Tongue (tissue), 3 donors: ENCODE measurements at places on chromosomes 1 and 21. TPM values are rescaled to one million over a fixed set of nuclear protein-coding genes. Genes with fewer than 3 reads are reported as not detected.

STXBP3 gene
- 59.8 TPM for total RNA-seq

ATP1A2 gene
- total RNA-seq = 144 TPM

LAX1 gene
- not detected for total RNA-seq

F5 gene
- 0.62 TPM for total RNA-seq

CRABP2 gene
- total RNA-seq = 53.1 TPM
